ENCODE measurements at places on chromosomes 1 and 21.
A peak's percentile ranks its signal among the peaks of the same experiment; 100 is the strongest.

DNA sequence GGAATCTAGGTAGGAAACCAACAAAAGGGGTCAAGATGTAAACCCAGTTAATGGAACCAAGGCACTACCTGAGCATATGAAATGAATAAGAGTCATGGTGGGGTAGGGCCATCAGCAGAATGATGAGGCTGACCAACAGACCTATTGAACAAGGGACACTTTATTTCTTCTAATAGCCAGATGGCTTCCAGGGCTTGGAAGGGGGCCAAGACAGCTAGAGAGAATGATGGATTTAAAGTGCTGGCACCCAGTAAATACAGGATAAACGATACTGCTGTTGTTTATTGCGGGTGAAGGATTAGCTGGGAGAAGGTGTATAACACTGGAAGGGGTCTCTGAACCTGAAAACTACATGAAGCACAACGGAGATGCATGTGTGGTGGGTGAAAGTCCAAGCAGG lies 15.6 kb downstream of the DDAH1 start:
- DNase-seq: no peak

DNA sequence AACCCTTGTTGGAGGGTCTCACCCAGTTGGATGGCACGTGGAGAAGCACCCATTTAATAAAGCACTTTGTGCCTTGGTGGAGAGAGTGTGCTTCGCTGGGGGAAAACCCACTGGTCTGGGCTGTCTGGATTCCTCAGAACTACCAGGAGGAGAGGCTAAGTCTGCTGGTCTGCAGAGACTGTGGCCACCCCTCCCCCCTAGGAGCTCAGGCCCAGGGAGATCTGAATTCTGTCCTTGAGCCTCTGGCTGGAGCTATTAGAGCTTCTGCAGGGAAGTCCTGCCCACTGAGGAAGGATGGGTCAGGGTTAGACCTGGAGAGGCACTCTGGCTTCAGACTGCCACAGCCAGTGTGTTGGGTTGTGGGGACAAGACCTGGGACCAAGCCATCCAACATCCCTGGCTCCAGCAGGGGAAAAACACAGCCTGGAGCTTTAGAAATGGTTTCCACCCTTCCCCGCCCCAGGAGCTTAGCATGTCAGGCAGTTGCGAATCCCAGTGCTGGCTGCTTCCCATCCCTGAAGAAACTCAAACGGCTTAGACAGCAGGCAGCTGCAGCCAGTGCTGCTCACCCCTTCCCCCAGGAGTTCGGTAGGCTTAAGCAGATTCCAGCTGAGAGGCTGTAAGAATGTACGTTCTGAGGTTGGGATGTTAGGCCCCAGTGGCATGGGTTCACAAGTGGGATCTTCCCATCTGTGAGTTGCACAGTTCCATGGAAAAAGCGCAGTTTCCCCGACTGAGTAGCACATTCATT lies 288.3 kb downstream of the TGFB2 start:
- DNase-seq: no peak

GRCh38 chr1:227318853-227319607 lies 738 bp upstream of the CDC42BPA start:
- DNase-seq: peak; percentile 56

GRCh38 chr1:50279622-50280330 lies 143.5 kb downstream of the DMRTA2 start:
- peak; percentile 36 for DNase-seq

DNA sequence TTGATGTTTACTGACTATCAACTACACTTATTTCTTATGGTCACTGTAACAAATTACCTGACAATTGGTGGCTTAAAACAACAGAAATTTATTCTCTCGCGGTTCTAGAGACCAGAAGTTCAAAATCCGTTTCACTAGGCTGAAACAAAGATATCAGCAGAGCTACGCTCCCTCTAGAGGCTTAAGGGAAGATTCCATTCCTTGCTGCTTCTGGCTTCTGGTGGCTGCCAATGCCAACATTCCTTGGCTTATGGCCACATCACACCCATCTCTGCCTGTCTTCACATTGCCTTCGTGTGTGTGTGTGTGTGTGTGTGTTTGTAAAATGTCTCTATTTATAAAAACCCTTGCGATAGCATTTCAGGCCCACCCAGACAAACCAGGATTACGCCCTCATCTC lies 66.4 kb downstream of the LMX1A start:
- DNase-seq: no peak

DNA sequence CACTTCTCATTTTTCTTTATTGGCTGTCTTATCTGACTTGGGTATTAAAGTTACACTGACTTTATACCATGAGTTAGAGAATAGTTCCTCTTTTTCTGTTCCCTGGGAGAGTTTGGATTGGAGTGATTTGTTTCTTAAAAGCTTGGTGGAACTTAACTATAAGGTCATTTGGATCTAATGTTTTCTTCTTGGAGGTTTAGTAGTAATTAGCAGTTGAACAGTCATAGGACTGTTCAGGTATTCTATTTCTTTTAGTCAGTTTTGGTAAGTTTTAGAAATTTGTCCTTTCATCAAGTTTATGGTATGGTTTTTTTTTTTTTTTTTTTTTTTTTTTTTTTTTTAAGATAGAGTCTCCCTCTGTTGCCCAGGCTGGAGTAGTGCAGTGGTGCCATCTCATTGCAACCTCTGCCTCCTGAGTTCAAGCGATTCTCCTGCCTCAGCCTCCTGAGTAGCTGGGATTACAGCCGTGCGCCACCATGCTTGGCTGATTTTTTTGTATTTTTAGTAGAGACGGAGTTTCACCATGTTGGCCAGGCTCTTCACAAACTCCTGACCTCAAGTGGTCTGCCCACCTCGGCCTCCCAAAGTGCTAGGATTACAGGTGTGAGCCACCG lies 6.3 kb downstream of the TTC3 start:
- no peak for DNase-seq

GRCh38 chr1:210723646-210724045 lies 394.9 kb downstream of the HHAT start:
- DNase-seq: no peak

GRCh38 chr1:56904663-56905397 lies 50.2 kb downstream of the C8A start:
- DNase-seq: no peak

DNA sequence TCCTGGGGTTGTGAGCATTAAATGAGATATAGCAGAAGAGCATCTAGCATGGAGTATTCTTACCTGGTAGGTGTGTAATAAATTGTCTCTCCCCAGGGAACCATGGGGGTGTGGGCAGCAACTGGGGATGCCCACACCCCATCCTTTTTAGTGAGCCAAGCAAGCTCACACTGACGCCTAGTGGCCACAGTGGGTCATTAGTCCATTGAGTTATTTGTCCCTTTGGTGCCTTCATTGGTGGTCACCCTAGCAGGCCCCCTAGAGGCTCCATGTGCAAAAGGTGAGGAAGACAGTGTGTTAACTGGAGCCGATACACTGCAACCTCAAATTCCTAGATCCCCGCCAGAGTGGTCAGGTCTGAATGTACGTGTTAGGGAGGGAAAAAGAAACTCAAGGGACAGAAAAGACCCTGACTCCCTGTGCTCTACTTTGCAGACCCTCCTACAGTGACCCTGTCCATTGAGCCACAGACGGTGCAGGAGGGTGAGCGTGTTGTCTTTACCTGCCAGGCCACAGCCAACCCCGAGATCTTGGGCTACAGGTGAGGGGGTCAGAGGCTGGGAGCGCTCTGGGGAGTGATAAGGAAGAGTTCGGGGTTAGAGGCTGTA lies 93.3 kb upstream of the CD1D start:
- no peak for DNase-seq

DNA sequence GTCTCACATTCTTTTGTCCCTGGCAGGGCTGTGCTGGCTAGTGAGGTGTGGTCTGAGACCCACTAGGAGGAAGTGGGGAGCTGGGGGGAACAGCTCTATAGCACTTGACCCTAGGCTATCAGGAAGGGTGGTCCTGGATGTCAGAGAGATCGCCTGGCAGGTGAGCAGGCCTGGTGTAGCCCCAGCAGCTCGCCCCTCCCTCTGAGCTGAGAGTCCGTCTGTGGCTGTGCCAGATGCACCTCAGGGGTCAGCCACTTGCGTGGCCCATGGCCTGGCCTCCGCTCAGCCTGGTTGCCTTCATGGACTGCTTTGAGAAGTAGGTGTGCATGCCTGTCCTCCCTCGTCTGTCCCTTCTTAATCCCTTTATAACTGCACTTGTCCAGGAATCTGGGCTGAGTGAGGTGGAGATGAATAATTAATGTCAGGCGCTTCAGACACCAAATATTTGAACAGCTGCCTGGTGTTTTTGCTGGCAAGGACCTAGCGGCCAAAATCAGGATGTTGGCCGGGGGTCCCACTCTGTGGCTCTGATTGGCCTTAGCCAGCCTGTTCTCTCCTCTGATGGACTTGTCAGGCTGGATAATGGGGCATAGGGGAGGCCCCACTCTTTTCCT lies 30.5 kb downstream of the TMEM53 start:
- no peak for DNase-seq

- DNase-seq: peak; percentile 93
These were observed 4.0 kb downstream of the GLMP start for GRCh38 chr1:156291226-156292061.

GRCh38 chr1:23483321-23484252 lies at the start of gene ASAP3:
ASAP3 (minus strand) TSS chr1:23484179; CDS start chr1:23484133, 46 bp downstream.
- DNase-seq: peak; percentile 71

DNA sequence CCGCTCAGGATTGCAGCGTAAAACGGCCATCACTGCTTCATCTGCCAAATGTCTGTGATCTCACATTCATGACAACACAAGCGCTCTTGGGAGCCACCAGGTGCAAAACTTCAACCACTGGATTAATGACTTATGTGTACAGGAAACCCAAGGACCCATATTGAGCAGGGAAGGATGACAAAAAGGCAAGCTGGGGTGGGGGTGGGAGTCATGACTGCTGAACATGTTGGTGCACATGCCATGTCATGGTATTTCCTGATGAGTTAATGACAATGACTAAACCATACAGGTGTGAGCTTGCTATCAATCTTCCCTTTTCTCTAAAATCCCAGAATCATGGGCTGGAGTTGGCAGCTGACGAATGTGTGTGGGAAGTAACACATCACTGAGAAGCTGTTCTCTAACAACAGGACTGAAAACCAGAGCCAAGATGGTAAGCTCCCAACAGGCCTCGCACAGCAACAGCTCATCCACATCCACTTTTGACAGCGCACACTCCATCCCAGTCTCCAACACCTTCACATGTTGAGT lies 3.1 kb upstream of the SH2D5 start:
- DNase-seq: no peak

GRCh38 chr1:231315887-231316286 lies 21.8 kb downstream of the EXOC8 start:
- DNase-seq: peak; percentile 55

DNA sequence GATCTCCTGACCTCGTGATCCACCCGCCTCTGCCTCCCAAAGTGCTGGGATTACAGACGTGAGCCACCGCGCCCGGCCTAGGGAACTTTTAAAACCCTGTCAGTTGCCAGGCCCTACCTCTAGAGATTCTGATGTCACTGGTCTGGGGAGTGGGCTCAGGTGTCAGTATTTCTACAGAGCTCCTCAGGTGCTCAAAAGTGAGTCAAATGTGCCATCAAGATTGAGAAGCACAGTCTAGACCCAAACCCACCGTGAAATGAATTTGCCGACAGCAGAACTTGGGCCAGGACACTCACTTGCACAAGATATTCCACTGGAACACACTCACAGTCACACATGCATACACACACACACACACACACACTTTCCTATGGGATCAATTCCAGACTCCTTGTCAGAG lies 215.5 kb downstream of the RRAGC start:
- DNase-seq: no peak

DNA sequence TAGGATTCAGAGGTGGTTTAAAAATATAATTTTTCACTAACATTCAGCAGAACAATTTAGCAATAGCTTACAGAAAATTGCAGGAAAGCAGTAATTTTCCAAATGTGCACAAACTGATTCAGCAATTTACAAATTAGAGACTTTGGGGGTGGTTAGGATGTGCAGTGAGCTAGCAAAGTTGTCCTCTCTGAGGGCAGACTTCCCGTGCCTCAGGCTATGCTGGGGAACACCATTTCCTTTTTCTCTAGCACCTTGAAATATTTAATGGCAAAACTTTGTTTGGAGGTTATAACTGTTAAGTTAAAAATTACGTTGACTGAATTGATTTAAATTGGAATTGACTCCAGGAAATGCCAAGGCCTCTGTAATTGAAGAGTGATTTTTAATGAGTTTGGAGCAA lies 258.9 kb downstream of the PTBP2 start:
- no peak for DNase-seq

DNA sequence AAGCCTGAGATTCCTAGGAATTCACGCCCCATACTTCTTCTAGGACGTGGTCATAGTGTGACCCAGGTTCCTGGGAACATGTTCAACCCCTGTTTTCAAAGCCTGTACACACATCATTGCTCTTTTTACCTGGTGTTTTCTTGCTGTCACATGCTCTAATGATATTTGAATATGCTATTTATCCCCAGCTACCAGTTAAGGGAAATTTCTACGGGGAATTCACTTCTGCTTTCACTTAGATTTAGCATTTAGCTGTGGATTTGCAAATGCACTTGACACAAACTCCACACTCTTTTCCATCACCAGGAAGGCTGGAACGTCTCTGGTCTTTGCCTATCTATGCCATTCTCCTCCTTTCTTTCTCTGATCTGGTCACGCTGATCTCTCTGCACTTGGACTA lies 11.3 kb upstream of the SAMSN1 start:
- DNase-seq: no peak

- DNase-seq: no peak
These were observed 20.8 kb upstream of the LAPTM5 start for GRCh38 chr1:30778154-30778978.

GRCh38 chr1:94989911-94990473 lies 63.1 kb upstream of the CNN3 start:
- no peak for DNase-seq

- peak; percentile 78 for DNase-seq
These were observed 19.8 kb upstream of the SARS1 start for GRCh38 chr1:109193653-109194590.

DNA sequence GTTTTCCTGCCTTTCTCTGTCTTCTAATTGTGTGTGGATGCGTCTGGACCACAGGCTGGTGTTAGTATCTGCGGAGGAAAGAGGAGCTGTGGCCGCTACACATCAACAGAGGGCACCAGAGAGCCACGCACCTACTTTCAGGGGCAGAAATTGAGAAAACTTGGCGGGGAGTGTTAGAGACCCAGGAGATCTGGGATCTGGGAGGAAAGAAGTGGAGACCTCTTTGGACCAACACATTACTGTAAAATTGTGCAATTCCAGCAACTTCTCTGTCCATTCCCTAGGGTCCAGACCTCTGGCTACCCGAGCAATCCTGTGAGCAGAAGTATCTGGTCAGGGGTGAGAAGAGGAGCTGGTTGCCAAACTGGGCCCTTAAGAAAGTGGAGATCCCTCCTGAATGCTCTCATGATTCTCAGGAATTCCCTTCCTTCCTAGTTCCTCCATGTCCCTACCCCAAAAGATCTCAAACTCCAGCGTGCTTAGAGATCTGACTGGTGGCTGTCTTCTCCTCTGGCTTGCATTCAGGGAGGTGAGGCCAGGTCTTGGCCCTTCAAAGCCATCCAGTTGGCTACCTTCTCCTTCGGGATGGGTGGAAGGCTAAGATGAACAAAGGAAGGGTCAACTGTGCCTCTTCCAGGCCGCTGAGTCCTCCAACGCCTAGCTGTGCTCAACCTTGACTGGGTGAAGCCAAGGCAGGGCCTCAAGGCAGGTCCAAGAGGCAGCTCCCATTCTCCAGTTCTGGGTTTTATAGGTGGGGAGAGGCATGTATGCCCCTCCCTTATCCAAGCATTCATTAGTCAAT lies 1.2 kb upstream of the KIRREL1 start:
- DNase-seq: peak; percentile 80
